RPMI7951 (cell line): ENCODE measurements at places on chromosomes 7 and 10. TPM values are rescaled to one million over a fixed set of nuclear protein-coding genes. Genes with fewer than 3 reads are reported as not detected.

DNA sequence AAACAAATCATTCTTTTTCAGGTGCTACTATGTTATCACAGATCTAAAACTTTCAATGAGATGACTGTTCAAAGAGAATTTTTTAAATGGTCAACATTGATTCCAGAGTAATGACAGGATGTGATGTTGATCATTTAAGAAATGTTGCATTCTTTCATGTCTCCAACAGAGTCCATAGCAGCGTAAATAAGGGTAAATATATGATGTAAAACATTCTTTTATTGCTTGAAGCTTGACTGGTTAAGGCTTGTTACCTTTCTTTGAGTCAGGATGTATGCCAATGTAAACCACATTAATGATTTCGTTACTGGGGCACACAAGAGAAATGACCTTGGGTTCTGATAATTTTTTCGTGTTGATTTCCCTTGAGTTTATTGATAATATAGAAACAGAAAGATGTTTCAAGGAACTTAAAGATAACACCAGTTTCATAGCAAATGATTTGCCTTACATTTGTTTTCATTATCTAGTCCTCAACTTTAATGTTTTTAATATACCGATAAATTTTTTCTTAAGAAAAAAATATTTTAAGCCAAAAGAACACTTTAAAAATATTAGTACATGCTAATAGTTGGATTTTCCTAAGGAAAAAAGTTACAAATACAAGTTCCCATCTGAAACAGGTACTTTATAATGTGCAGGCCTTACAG lies 3.5 kb downstream of the STK17A start:
- DNase-seq = no peak

- DNase-seq = no peak
These were observed 256.3 kb upstream of the KLF14 start for GRCh38 chr7:130990178-130990832.

DNA sequence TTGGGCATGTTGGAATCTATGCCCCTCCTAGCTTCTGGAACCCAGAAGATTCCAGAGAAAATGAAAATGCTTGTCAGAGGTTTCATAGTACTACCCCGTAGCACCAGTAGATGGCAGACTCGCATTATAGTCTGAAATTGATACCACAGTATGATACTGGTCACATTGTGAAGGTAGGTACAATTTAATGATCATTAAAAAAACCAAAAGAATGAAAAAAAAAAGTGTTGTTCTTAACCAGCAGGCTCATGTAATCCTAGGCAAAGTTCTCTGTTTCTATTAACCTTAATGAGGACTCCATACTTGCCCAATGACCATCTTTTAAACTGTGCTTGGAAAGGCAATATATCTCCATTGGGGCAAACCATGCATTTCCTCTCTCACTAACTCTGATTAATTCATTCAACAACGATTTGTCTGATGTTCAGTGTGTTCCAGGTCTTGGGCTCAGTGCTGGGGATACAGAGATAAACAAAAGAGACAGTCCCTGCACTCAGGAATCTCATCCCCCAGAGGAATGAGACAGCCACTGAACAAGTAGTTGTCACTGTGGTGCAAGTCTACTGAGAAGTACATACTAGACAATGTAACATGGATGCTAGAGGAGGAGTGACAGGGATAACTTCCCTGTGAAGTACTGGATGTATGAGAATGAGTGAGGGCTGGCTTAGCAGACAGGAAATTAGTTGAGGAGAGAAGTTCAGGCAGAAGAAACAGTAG lies 223.5 kb upstream of the PHYHIPL start:
- peak; percentile 43 for DNase-seq

DNA sequence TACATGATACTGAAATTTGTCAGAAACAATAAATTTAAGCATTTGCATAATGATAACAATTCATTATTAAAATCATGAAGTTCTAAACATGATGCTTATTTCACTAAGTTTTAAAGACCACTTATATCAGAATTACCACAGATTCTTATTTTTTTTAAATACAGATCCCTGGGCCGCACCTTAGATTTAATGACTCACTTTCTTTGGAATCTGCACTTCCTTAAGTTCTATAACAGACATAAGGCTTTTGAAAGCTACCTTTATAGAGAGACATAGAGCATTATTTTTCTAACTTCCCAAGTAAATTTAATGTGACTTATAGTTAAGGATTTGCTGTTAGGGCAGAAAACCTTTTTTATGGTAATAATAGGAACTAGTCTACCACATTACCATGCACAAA lies 214.9 kb downstream of the IPMK start:
- no peak for DNase-seq

DNA sequence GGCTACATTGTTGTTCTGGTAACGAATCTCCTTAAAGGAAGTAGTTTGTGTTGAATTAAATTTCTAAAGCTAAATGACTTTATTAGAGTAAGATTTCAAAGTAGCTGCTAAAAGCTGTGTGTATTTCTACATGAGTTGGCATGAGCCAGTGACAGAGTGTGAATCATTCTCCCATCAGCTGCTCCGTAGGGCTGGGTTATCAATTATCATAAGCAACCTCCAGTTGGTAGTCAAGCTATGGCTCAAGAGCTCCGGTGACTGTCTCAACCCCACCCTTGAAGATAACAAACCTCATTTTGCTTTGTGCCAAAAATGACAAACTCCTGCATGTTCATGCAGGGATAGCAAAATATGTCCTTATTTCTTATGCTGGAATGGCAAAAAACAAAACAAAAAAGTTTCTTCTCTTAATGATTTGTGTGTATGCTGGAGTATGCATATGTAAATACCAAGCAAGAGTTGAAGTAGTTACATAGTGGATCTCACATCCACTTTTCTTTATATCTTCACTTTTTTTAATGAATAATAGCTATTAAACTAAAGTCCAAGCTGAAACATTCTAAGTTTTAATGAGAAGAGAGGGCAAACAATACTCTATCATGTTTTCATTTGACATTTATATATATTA lies 249.4 kb downstream of the CACNA2D1 start:
- peak; percentile 26 for DNase-seq

- DNase-seq = no peak
These were observed 97.9 kb downstream of the GAD2 start for GRCh38 chr10:26314265-26315013.

GRCh38 chr10:32229170-32229569 lies 117.8 kb downstream of the EPC1 start:
- no peak for DNase-seq

Gene VWDE
- total RNA-seq = not detected in 2 replicates

- no peak for DNase-seq
These were observed 308.8 kb downstream of the RNLS start for GRCh38 chr10:88274286-88274685.

GRCh38 chr7:4759211-4759610 lies 16.2 kb upstream of the AP5Z1 start:
- no peak for DNase-seq

Gene MRLN
- not detected in 2 replicates for total RNA-seq

- DNase-seq = no peak
These were observed 6.2 kb upstream of the ITGB1 start for GRCh38 chr10:32964270-32964669.

GRCh38 chr7:205115-206010 lies 13.0 kb downstream of the FAM20C start:
- DNase-seq = peak; percentile 47

Gene PRPS1L1
- not detected in 2 replicates for total RNA-seq

Gene RBP3
- total RNA-seq = not detected in 2 replicates

DNA sequence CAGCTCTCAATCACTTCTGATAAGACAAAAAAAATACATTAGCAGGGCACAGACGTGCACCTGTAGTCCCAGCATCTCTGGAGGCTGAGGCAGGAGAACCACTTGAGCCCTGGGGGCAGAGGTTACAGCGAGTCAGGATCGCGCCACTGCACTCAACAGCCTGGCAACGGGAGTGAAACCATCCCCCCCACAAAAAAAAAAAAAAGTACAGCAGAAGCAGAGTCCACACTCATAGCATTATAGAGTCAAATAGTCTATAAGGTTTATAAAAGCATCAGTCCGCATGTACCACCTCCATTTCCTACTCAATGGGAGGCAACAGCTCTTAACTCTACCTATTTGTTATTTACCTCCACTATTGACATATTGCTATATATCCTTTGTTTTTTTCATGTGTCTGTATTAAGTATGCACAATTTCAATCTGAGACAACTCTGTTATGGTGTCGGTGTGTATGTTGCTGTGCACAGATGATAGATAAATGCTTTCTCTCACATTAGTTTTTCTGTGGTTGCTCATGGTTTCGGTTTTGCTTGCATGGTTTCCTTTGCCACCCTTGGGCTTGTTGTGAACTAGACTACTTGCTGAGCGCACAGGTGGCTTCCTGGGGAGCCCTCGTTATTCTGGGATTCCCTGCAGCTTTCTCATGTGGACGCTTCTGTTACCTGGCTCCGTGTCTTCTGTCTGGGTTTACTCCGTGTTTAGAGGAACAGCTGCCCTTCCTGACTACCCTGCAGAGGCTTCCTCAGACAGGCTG lies 40.4 kb downstream of the PROSER2 start:
- DNase-seq = peak; percentile 21

GRCh38 chr7:12360948-12361347 lies 42.7 kb downstream of the VWDE start:
- no peak for DNase-seq

Gene TWNK
- total RNA-seq = 6.4 and 7.8 TPM in 2 replicates

- no peak for DNase-seq
These were observed 93.0 kb downstream of the ABCC2 start for GRCh38 chr10:99875473-99875872.

DNA sequence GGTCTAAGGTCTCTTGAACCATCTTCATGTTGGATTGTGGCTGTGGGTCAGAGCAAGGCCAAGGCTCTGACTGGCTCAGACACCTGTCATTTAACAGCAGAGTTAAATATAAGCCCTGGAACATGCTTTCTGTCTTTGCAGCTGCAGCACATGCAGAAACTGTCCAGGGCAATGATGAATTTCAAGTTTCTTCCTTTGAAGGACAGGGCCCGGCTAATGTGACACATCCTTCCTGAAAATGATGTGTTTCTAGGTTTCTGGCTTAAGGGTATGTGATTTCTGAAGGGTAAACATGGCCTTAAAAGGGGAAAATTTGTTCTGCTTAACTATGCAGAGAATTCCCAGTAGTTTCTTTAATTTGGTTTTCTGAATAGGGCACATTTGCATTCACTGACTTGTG lies 34.0 kb upstream of the SLC35B4 start:
- DNase-seq = peak; percentile 5

Gene CADPS2
- total RNA-seq = 1.4 and 1.5 TPM in 2 replicates

Gene CDK1
- 275 and 290 TPM in 2 replicates for total RNA-seq

DNA sequence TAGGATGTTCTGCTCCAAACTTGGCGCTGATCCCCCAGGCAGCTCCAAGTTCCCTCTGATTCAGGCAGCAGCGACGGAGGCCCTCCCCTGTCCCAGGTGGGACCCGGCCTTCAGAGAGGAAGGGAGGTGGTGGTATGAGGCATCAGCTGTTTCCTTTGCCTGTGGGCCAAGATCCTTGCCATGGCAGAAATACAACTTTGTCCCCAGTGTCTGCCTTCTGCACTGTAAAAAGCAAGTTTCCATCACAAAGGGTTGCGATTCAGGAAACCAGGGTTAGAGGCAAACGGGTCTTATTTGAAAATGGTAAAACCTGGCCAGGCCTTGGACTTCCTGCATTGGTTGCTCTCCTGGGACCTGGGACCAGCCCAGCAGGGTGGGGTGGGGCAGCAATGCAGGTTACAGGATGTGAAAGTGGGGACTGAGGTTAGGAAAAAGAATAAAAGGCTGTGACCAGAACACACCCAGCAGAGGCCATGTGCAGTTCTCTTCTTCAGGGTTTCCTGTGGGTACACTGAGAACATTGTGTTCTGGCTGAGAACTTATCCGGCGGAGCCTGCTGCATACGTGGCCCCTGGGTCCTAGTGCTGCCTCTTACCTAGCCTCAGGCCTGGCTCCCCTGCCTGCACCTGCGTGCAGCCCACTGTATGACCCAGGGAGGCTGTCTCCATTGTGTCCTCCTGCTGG lies 25.1 kb upstream of the DDIT4 start:
- DNase-seq = peak; percentile 29

Gene PRLHR
- not detected in 2 replicates for total RNA-seq

DNA sequence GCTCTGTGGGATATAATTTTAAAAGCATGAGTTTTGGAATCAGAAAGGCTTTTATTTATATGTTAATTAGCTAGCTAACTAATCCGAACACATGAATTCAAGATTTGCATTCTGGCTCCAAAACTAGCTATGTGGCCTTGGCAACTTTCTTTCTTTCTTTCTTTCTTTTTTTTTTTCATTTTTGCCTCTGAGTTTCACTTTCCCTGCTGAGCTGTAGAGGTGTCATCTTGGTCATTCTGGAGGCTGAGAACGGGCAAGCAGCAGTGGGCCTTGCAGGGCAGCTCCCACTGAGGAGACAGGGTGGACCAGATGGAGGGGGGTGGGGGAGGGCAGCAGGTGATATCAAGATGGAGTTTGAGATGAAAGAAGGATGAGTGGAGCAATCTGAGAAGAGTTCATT lies 24.8 kb upstream of the SFMBT2 start:
- DNase-seq = no peak

- no peak for DNase-seq
These were observed 148.8 kb upstream of the ODAD2 start for GRCh38 chr10:28147706-28148105.

Gene HMX3
- total RNA-seq = not detected in 2 replicates

DNA sequence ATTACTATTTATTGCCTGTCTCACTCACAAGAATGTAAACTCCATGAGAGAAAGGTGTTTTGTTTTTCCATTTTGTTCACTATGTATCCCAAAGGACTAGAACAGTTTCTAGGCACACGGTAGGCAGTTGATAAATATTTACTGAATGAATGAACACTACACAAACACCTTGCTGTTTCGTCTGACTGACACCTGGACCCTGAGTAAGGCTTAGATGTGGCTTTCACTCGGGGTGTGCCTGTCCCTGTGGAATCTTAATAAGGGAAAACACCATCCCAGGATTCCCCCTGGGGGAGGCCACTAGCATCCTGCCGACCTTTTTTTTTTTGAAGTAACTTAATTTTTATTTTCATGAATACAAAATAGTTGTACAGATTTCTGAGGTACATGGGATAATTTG lies 66.6 kb upstream of the STEAP1B start:
- no peak for DNase-seq

DNA sequence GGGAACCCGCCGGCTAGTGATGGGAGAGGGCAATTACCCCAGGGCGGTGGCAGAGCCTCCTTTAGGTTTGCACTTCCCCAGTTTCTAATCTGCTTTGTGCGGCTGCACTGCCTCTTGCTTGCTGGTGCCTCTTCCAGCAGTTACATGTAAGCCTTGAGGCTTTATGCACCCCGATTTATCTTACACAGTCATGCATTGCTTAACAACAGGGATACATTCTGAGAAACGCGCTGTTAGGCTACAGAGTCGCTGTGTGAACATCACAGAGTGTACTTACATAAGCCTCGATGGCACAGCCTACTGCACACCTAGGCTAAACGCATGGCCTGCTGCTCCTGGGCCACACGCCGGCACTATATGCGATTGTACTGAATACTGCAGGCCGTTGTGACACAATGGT lies 155.6 kb upstream of the MKI67 start:
- DNase-seq = no peak

- no peak for DNase-seq
These were observed 112.6 kb downstream of the EEPD1 start for GRCh38 chr7:36265680-36266079.

GRCh38 chr7:31432836-31433340 lies 81.0 kb upstream of the ITPRID1 start:
- DNase-seq = peak; percentile 43

- no peak for DNase-seq
These were observed 9.6 kb upstream of the NUPR2 start for GRCh38 chr7:56125831-56126230.

Gene FFAR4
- total RNA-seq = not detected in 2 replicates
